Pulmonary artery endothelial cell (primary cell): ENCODE measurements at places on chromosomes 3 and 15.

GRCh38 chr3:197241173-197241572 is 57.2 kb downstream of the DLG1 start:
- no peak for DNase-seq

DNA sequence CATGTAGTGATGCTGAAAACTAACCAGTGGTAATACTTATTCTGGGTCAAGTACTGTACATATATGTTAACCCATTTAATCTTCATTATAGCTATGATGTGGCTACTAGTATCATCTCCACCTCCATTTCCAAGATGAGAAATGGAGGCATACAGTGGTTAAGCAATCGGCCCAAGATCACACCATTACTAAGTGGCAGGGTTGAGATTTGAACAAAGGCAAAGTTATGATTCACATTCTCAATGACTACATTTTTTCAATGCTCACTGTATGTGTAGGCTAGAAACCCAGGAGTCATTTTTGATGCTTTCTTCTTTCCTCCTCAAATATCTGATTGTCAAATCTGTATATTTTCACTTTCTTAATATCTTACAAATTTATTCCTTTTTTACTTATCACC is 30.2 kb downstream of the ABI3BP start:
- no peak for DNase-seq

GRCh38 chr15:39621210-39621609 is 40.3 kb downstream of the THBS1 start:
- DNase-seq, result peak; percentile 44

DNA sequence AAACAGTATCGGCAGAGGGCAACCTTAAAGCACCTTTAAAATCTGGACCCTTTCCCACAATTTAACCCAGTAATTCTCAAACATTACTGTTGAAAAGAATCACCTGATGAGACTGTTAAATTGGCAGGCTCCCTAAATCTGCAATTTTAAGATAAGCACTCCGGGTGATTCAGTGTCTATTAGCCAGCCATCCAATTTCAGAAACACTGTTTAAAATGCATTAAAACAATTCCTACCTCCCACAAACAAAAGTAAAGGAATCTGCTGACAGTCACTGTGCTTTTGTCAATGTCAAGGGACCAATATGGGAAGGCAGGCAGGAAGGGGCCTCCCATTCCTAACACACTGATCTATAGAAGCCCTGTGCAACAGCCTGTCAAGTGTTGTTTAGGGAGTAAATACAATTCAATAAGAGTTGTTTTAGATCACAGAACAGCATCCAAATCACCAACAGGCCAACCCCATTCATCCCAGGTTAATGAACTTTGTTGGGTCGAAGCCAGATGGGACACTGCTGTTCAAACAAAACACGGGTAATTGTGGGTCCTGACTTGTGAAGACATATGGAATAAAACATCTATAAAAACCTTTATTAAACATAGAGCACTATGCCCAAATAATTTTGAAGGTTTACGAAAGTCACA is 21.4 kb downstream of the SIAH2 start:
- DNase-seq, result no peak

- DNase-seq, result no peak
Observed at GRCh38 chr3:64856106-64856505, 168.3 kb upstream of the ADAMTS9 start.
